ENCODE measurements at places on chromosomes 5 and 9. TPM values are rescaled to one million over a fixed set of nuclear protein-coding genes. Genes with fewer than 3 reads are reported as not detected.

DNA sequence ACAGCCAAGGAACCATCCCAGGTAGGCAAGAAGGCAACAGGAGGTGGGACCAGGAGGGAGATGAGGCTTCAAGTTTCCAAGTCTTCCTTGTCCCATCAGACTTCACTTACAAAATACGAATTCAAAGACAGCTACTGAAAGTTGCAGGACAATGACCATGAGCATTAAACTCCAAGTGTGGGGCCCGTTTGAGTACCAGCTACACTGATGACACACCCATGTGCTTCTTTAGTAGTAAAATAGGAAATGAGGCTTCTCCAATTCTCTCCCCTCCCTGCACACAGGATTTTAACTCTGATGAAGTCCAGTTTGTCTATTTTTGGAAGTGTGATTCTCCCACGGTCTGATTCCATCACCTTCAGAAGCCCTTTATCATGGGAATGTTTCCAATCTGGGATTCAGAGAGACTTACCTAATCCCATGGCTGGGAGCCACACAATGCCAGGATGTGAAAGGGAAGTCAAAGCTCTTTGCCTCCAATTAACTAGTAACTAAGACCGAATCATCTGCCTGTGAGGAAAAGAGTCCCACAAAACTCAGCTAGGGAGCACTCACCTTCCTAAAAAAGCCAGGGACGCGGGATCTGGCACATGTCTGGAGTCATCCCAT lies 222.8 kb upstream of the MSX2 start:
- no peak for DNase-seq

DNA sequence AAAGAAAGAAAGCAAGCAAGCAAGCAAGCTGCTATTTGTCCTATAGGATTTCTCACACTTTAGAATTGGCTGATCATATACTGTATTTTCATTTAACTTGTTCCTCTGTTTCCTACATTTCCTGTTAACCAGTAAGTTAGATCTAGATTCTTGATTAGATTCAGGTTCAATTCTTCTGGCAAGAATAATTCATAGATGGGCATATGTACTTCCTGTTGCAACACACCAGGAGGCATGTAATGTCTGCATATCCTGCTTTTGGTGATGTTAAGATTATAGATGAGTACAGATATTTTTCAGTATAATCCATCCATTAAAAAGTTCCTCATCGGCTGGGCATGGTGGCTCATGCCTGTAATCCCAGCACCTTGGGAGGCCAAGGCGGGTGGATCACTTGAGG lies 10.8 kb upstream of the KIF27 start:
- DNase-seq, result no peak

DNA sequence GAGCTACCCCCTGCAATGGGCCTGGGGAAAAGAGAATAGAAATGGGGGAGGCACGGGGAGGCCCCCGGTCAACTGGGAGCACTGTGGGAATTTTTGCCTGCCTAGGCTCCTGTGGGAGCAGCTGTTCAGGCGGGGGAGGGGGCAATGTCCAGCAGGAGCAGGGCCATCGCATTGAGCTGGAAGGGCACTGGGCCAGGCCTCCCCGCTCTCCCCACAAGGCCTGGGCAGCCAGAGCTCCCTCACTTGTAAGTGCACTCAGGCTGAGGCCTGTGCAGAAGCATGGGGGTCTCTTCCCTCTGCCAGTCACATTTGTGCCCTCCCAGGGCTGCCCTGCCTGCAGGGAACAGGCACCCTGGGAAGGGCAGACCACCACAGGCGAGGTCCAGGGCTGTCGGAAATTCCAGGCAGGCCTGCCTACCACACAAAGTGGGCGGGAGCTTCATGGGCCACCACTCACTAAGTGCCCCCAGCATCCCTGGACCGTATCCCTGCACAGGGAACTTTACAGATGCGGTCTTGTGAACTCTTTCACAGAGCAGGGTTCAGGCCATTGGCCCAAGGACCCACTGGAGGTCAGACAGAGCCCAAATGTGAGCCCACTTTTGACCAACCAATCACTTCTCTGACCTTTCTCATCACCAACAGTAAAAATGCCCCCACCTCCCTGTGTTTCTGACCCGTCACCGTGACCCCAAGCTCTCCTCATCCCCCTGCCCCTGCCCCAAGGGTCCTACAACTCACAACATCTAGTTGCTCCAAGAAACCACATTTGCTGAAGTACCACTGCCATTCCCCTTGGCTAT lies 1.0 kb upstream of the CFAP157 start:
- DNase-seq, result no peak

DNA sequence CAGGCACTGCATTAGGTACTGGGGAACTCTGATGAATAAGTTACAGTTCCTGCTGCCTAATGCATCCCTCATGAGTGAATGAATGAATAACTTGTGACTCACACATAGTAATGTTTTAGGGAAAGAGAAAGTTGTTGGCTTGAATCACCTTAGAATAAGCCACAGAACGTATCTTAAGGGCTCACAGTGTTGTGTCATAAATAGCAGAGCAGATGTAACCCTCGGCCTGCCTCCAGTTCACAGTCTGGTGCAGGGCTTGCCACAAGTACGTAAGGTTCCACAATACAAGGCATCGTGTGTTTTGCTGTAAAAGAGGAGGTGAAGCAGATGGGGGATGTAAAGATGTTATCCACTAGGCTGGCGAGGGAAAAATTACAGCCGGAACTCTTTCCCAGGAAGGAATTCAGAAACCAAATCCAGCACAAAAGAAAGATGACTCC lies 218.7 kb downstream of the TRPM3 start:
- DNase-seq, result peak; percentile 7

- DNase-seq, result no peak
These were observed 720.5 kb downstream of the TLE4 start for GRCh38 chr9:80292231-80292630.

GRCh38 chr5:15579193-15579990 lies 79.4 kb downstream of the FBXL7 start:
- DNase-seq, result no peak

DNA sequence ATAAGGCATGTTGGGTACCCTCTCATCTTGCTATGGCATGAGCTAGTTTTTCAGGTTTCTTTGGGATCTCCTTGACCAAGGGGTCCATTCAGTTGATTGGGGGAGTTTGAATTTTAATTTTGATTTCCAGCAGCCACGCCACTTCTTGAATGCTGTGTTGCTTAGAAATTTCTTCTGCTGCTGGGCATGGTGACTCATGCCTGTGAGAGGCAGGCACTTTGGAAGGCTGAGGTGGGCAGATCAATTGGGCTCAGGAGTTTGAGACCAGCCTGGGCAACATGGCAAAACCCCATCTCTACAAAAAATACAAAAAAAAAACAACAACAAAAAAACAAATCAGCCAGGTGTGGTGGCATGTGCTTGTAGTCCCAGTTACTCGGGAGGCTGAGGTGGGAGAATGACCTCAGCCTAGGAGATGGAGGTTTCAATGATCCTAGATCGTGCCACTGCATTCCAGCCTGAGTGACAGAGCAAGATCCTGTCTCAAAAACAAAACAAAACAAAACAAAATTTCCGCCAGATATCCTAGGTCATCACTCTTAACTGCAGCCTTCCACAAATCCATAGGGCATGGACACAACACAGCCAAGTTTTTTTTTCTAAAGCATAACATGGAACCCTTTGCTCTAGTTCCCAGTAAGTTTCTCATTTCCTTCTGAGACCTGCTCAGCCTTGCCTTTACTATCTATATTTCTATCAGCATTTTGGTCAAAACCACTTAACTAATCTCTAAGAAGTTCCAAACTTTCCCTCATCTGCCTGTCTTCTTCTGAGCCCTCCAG lies 17.7 kb downstream of the TMC1 start:
- DNase-seq, result no peak

DNA sequence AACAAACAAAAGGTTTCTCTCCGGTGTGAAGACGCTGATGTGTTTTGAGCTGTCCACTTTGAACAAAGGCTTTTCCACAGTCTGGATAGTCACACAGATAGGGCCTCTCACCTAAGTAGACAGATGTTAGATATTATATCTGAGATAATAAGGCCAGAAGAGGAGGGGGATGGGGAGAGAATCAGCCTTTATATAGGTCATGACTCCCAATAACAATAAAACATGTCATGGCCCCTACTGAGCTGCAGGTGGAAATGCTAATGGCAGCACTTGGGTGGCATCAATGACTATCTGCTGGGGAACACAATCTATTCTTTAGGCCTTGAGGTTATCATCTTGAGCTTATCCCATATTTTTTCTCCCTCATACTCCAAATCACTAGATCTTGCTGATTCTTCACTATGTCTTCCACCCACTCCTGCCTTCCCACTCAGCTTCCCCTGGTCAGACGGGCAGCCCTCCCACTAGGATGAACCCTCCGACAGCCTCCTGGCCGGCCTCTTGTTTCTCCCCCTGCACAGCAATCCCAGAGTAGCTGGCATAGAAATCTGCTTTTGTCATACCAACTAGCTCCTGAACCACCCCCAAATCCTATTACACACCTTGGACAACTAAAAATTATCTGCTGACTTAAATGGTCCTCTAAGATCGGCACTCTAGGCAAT lies 11.5 kb upstream of the SLC35D2 start:
- DNase-seq, result no peak

DNA sequence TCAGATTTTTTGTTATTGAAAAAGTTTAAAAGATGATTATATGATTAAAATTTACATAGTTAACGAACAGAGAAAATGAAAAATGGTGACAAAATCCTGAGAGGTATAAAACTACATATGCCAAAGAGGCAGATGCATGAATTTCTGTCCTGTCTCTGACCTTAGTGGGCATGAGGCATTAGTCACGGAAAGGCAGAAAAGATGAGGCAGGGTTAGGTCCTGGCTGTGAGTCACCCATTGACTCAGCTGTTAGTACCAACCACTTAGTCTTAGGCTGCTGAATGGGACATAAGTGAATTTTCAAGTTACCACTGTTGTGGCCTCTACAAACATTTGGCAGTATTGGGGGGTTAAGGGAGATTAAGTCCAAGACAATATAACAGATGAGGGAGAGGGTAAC lies 33.1 kb downstream of the RASA1 start:
- peak; percentile 11 for DNase-seq

DNA sequence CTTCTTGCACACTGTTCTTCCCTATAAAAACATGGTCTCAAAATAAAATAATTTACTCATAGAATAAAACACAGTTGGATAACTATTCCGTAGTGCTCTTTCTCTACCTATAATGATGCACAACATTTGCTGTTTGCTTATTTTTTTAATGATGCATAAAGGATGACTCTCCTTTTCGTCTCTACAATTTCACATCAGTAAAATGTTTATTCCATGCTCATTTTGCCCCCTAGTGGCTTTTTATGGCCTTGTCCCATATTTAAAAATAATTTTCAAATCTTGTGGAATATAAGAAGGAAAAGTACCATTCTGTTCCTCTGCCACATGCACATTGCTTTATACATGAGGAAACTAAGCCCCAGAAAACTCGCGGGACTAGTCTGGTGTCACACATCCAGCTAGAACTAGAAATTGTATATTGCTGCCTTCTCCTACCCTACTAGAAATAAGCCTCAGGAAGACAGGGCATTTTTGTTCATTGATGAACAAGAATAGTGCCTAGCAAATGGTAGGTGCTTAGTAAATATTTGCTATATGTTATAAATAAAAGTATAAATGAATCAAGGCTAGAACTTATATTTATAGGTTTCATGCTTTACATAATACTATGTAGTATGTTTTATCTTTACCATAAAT lies 12.7 kb downstream of the KCTD16 start:
- DNase-seq, result peak; percentile 60

DNA sequence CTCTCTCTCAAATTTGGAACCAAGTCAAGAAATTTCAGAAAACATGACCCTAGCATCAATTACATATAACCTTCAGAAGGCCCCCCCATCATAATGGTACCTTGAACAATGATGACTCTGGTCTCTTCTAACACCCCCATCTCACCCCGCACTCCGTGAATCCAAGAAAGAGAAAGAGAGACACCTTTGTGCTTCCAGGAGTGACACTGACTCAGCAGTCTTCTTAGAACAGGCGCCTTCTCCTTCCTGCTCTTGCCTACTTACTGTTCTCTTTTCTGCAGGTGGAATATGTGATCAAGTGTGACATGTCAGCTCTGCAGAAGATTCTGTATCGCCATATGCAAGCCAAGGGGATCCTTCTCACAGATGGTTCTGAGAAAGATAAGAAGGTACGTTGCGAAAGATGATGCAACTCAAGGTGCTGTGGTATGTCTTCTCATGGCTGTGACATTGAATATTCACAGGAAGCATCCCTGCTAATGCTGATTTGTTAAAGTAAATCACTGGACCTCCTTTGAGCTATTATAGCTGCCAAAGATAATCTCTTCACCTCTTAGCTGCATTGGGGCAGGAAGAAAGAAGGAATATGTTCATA lies 81.3 kb downstream of the SMARCA2 start:
- DNase-seq, result no peak

DNA sequence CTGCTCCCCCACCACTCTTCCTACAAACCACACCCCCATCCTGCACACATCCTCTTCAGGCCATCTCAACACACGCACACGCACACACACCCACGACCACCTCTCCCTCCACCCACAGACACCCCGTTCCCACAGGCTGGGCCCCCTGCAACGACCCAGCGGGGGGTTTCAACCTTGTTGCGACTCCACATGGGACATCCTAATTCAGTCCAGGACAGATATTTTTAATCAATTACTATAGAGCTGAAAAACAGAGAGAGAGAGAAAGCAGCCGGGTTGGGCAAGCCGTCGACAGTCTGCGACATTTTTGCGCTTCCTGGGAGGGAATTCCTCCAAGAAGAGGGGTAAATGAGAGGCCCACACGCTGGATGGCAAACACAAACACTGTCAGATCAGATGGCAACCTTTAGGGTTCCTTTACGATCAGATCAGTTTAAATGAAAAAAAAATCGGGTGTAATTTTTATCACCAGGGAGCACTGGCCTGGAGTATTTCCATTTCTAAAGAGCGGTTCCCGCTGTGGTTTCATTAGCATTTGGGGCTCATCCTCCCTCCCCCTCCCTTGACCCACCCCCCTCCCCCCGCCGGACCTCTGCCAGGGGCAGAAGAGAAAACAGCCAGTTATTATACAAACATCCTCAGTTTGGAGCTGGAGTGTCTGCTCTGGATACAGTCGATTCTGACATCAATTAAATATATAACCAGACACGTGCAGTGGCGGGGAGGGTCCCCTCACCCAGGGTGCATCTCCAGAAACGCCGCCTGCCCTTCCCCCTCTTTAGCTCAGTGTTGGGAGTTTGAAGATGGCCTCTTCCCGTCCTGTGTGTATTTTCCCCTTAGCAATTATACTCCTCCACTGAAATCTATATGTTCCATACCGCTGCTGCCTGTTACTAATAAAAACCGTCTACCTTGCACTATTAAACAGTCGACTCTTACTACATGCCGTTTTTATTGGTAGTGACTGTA lies 2.3 kb upstream of the IRX2 start:
- DNase-seq, result no peak

DNA sequence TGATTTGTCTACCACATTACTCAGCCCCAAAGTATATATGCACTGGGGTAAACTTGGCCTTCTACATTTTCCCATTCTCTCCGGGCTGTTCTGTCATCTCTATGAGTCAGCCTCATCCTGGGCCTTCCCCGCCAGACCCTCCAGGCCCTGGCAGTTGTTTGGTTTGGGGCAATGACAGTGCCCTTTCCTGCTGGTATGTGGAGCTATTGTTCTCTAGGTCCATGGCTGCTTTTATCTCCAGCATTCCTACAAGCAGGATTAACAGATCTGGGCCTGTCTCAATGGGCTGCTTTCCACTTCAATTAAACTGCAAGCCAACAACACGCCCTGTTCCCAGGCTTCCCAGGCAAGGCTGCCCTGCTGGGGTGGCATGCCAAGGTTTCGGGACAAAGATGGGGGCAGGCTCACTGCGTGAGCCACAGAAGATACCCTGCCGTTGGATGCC lies 136.4 kb downstream of the SLIT3 start:
- DNase-seq, result peak; percentile 74

The ENC1 gene
- 74.1 TPM for total RNA-seq

The PLPP1 gene
- total RNA-seq, result 63.6 TPM

The LCN6 gene
- total RNA-seq, result 31.2 TPM

The TLR4 gene
- total RNA-seq, result 1.3 TPM

The KIF12 gene
- 16.3 TPM for total RNA-seq

The PCDHA3 gene
- 0.55 TPM for total RNA-seq
